ENCODE measurements at places on chromosomes 7 and 10. TPM values are rescaled to one million over a fixed set of nuclear protein-coding genes. Genes with fewer than 3 reads are reported as not detected.

The BAMBI gene
- total RNA-seq: 0.57 TPM

The PTPRN2 gene
- 0.54 TPM for total RNA-seq

The AFAP1L2 gene
- 0.98 TPM for total RNA-seq

The MMRN2 gene
- total RNA-seq: not detected

The OSBPL3 gene
- total RNA-seq: 27.9 TPM

The HOXA1 gene
- 0.30 TPM for total RNA-seq

The KAZALD1 gene
- 0.52 TPM for total RNA-seq

The HACD1 gene
- 0.41 TPM for total RNA-seq

The PLOD3 gene
- 19.7 TPM for total RNA-seq

The RARRES2 gene
- not detected for total RNA-seq

Measured in activated naive CD4-positive, alpha-beta T cell treated with anti-CD3 and anti-CD28 coated beads for 36 hours (primary cell).